ENCODE measurements at places on chromosomes 4 and X.

- DNase-seq: no peak
Observed at GRCh38 chr4:15562114-15562513, 92.4 kb downstream of the CC2D2A start.

DNA sequence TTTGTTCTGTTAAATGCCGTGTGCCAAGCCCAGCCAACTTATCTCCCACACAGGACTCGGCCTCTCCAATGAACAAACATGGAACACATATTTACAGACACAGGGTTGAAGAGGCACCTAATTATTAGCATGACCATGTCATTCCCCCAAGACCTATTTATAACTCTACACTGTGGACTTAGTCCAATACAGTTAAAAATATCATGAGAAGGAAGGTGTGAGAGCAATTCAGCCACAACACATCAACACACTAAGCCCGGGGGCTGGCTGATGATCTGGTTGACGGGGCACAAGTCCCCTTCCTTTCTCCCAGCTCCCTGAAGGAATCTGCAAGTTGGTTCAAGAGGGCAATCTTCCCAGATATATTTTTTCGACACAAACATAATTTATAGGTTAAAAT is 28.1 kb downstream of the MANBA start:
- no peak for DNase-seq

DNA sequence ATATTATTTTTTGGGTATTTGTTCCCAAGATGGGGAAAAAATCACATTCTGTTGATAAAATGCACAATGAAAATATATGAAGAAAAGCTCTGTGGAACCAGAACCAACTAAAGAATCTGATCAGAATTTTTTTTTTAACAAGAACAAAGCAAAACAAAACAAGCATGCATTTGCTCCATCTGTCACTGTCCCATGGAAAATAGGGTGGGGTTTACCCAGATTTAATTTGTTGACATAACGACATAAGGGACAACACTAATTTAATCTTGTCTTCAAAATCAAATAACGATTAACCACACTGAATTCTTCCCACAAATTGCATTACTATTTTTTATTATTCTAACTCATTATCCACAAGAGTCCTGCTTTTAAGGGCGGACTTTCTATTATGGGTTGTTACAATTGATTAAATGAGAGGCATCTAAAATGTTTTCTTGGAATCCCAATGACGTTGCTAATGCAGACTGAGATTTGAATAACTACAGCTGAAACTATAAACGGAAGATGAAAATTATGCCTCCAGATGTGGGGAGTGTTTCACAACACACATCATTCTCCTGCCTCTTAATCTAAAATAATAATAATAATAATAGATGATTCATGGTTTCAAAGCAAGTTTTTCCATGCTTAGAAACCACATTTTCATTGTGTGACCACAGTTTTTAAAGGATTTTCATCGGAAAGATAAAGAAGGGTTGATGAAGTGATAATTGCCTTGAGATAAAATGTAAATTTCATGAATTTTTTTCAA is 307.0 kb upstream of the CPEB2 start:
- no peak for DNase-seq

DNA sequence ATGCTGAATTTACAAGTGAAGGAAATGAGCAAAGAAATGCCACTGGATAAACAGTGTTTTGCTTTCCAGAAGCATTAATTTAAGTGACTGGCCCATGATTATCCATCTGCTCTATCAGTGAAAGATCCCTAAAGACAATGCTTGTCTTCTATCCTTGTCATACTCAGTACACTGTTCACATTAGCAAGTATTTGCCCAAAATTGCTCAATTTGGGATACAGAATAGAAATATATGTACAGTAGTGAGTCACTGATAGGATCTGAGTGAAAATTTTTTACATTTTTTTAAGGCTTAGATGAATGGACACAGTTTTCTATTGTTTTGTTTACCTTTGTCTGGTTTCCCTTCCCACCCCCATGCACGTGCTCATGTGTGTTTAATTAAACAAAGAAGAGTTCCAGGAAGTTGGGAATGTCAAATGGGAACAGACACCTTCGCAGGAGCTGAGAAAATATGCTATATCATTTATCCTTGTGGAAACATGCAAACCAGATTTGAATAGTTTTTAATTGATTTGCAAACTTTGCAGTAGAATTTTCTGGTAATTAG is 656.3 kb downstream of the RPA4 start:
- no peak for DNase-seq

- no peak for DNase-seq
Observed at GRCh38 chrX:148269513-148269912, 230.9 kb upstream of the AFF2 start.

Data from A549 (cell line).